ENCODE measurements at places on chromosomes 3 and 15.
A peak's percentile ranks its signal among the peaks of the same experiment; 100 is the strongest.

GRCh38 chr15:35115155-35115725 is 30.1 kb upstream of the NANOGP8 start:
- no peak for DNase-seq

- no peak for DNase-seq
Measured at GRCh38 chr15:57045741-57046382, 127.4 kb downstream of the TCF12 start.

DNA sequence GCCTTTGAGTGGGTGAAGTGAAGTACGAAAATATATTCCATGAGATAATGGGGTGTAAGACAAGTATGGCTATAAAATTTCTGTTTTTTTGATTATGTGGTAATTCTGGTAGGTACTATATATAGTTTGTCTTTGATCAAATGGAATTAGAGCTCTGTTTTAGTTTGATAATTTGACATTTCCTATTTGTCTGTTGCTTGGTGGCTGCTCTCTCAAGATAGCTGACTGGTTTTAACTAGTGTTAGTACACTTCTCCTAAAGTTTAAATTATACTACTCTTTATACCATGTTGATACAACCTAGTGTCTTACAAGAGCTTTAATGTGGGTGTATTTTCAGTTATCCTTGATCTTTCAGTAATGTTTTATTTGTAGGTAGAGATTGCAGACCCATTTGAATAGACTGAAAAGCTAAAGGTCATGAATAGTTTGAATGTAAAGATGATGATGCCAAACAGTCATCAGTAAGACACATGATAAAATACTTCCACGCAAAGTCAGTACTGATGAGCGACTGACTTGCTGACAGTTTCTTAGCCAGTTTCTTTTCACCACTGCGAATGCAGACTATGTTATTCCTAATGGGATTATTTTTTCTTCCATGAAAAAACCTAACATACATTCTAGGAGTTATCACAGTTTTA is 15.2 kb downstream of the SACM1L start:
- no peak for DNase-seq

DNA sequence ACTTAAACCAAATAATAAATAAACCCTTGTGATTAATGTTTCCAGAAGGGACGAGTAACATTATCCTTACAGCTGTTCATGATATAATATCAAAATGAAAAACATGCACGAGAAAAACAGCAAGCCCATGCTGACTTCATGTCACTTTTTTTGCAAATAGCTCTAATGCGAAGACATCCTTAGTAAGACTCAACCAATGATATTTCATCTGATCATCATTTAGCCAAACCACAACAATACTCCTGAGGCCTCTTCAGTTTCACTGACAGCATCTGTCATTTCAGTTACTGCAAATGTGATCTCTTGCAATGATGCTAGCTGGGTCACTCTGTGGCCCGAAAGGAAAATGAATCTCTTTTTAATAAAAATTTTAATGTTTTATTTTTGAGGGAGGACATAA is 74.0 kb downstream of the POLR2M start:
- no peak for DNase-seq

DNA sequence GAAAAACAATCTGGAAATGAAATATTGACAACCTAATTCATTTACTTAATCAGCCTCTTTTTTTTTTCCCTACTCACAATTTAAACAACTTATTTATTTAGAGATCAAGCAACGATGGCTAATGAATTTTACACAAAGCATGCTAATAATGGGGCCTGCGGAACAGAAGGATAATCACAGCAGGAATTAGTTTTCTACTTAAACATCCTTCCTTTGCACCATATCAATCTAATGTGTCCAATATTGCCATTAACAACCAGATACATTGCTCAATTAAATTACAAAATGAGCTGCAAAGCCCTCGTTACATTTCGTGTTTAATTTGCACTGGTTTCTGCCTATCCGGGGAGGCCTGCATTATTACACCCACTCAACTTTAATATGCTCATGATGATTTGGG is 99.2 kb downstream of the RAB11A start:
- no peak for DNase-seq

- no peak for DNase-seq
Measured at GRCh38 chr3:154132777-154133375, 11.7 kb downstream of the ARHGEF26 start.

DNA sequence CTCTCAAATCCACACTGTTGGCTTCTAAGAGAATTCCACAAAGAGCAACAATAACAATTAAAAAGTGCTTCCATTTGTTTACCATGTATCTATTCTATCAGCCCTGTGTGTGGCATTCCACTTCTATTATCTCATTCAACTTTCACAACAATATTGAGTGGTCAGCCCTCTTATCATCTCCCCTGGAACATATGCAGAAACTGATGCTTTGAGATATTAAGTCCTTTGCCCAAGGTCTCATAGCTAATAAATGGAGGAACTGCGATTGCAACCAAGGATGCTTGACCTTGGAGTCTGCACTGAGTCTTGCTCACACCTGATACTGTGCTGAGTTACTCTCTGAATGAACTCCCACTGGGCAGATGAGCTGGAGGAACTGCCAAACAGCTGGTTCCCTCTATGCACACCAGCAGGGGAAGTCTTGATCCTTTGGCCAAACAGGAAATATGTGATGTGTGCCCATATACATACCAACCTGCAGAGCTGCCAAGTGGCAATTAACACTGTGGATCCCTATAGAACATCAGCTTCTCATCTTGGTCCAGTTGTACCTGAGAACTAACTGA is 144.7 kb upstream of the WNT5A start:
- DNase-seq = no peak

GRCh38 chr15:22794063-22794462 is 7.6 kb downstream of the NIPA1 start:
- DNase-seq = no peak

GRCh38 chr15:77119446-77119845 is 48.5 kb upstream of the TSPAN3 start:
- no peak for DNase-seq

GRCh38 chr15:66456211-66456610 is 41.4 kb downstream of the SNAPC5 start:
- no peak for DNase-seq

- no peak for DNase-seq
Measured at GRCh38 chr3:109678600-109678999, 341.3 kb upstream of the DPPA4 start.

- no peak for DNase-seq
Measured at GRCh38 chr3:21991061-21991460, 240.1 kb upstream of the ZNF385D start.

DNA sequence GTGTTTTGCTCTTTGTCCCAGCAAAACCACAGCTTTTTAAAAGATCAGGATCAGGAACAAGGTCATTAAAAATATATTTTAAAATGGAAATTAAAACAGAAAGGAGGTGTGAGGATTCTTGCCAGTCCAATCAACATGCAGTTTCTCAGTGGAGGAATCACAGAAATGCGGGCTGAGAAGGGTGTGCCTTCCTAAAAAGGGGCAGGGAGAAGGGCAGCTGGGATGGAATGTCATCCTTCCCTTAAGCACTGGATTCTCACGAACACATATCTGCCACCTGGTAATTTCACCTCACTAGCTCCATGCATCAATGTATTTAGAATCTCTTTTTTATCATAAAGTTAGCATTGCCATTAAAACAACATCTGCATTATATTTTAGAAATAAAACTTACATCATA is 21.4 kb downstream of the ABI3BP start:
- DNase-seq = no peak

- no peak for DNase-seq
Measured at GRCh38 chr3:126932188-126932931, 50.6 kb upstream of the PLXNA1 start.

- DNase-seq = no peak
Measured at GRCh38 chr3:122984007-122984406, 43.6 kb downstream of the SEMA5B start.

- no peak for DNase-seq
Measured at GRCh38 chr3:50267280-50267913, 1.6 kb upstream of the SEMA3B start.

GRCh38 chr15:48367483-48367882 is 36.3 kb downstream of the DUT start:
- DNase-seq = no peak

DNA sequence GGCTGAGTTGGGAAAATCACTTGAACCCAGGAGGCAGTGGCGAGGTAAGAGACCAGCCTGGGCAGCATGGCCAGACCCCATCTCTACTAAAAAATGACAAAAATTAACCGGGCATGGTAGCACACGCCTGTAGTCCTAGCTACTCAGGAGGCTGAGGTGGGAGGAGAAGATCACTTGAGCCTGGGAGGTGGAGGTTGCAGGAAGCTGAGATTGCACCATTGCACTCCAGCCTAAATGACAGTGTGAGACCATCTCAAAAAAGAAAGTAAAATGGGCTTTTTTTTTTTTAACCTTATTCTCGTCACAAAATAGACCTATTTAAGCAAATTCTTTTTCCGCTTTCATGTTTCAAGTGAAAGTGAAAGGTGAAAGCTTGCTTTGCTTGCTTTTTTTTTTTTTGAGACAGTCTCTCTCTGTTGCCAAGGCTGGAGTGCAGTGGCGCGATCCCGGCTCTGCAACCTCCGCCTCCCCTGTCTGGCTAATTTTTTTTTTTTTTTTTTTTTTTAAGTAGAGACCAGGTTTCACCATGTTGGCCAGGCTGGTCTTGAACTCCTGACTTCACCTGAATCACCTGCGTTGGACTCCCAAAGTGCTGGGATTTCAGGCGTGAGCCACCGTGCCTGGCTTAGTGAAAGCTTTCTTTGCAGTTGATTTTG is 3.6 kb downstream of the PDIA3 start:
- DNase-seq = peak; percentile 18

GRCh38 chr3:49422379-49423248 is at the start of gene AMT:
TSS of gene AMT (minus strand) at chr3:49422473. CDS start at chr3:49422450, 23 bp downstream.
- DNase-seq = no peak

- DNase-seq = no peak
Measured at GRCh38 chr3:8987226-8987625, 24.0 kb upstream of the RAD18 start.

- no peak for DNase-seq
Measured at GRCh38 chr3:37147666-37148065, 26.7 kb downstream of the LRRFIP2 start.

GRCh38 chr3:171351676-171352075 is 108.5 kb downstream of the TNIK start:
- DNase-seq = no peak

GRCh38 chr3:62538691-62539356 is 165.5 kb upstream of the FEZF2 start:
- DNase-seq = no peak

DNA sequence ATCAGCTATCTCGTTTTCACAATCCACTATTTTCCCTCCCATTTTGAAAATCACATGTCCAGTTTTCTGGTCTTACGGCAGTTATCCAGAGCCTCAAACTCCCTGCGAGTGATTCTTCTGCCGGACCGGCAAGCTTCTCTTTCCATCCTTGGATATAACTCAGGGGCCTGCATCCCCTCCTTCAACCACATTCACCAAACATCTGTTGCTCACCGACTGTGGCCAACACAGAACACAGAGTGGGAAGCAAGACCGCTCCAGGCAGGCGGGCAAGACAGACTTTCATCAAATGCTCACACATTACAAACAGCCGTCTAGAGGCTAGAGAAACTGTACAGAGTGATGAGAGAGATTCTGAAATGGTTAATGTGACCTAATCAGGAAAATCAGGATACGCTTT is 7.6 kb upstream of the SLC12A8 start:
- no peak for DNase-seq

DNA sequence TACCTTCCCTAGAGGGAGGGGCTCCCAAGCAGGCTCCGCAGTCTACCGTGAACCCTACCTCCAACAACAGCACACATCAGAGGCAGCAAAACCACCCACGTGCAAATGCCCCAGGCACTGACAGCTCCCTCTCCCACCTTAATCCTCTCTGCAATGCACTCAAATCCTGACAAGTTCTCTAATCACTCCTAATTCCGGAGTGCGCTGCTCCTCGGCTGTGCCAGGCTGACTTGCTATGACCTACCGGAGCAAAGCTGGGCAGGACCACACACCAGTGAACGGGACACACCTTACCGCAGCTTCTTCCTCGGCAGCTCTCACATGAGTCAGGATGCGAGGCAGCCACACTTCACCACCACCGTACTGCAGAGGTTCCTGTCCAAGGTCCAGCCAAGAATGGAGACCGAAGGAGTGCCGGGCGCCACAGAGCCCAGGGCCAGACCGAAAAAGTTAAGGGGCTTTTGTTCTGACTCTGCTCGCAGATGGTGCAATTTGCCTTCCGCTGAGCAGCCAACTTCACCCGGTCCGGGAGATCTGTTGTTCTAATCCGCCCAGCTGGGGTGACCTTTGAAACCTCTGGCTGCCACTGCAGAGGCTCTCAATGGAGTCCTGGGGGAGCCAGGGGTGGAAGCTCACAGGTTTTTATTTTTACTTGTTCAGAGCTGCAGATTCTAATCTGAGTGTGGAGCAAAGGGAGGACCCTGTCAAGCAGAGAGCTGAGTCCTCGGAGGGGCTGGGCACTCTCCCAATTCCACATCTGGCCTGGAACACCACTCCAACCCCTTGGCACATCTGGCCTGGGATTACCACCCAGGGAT is 84.4 kb downstream of the MYLK start:
- no peak for DNase-seq

- no peak for DNase-seq
Measured at GRCh38 chr3:119974656-119975055, 119.6 kb downstream of the GSK3B start.

DNA sequence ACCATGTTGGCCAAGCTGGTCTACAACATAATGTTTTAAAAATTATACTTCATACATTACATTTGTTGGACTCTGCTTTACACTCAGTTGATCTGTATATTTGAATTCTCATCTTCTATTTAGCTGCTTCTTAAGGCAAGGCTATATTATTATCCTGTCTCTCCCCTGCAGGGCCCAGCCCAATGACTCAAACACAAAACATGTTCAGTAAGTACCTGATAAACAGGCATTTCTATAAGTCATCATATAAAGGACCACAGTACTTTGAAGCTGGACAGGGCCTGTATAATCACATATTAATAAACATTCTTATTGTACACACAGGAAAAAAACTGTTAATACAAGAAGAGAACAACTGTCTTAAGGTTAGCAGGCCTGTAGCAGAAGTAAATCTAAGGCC is 36.2 kb downstream of the NGLY1 start:
- DNase-seq = no peak

DNA sequence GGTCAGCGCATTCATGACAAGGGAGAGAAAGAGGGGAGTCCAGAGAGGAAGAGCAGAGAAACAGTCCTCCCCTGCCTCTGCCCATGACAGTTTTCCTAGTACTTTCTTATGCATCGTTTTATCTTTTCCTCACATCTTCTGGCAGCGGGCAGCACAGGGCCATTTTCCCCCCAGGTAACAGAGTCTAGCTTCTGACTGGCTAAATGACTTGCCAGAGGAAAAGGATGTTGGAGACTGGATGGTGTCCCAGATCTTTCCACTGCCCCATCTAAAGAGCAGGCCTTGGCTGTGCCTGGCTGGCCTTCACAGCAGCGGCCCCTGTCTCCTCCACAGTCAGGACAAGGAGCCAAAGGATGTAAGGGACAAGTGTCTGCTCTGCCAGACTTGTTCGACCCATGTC is 59.3 kb downstream of the CTDSPL start:
- no peak for DNase-seq

- no peak for DNase-seq
Measured at GRCh38 chr3:146189519-146190173, 28.7 kb upstream of the PLOD2 start.

GRCh38 chr3:14452740-14453710 is 50.6 kb downstream of the SLC6A6 start:
- no peak for DNase-seq
